ENCODE measurements at places on chromosomes 7 and 10.

- no peak overlapping the region for H3K4me3 ChIP-seq
- H3K27ac ChIP-seq = no peak overlapping the region
- no peaks in the 10 kb centered on the region for H3K27me3 ChIP-seq
- peak; percentile 25 for DNase-seq
Measured at GRCh38 chr7:106346678-106347217, 62.0 kb upstream of the NAMPT start.

- no peak overlapping the region for H3K4me3 ChIP-seq
- H3K36me3 ChIP-seq = no peaks in the 10 kb centered on the region
- no peak for DNase-seq
- H3K27me3 ChIP-seq = no peaks in the 10 kb centered on the region
Measured at GRCh38 chr7:48497521-48497920, 326.3 kb downstream of the ABCA13 start.

- no peak overlapping the region for H3K27ac ChIP-seq
Measured at GRCh38 chr10:102485093-102485784, 17.3 kb downstream of the ACTR1A start.

GRCh38 chr7:155794196-155794595 lies 18.1 kb downstream of the SHH start:
- no peaks in the 10 kb centered on the region for H3K36me3 ChIP-seq
- no peak overlapping the region for H3K4me3 ChIP-seq
- no peak overlapping the region for H3K27ac ChIP-seq
- peaks cover 7% of the 10 kb centered on the region for H3K4me1 ChIP-seq
- peaks cover 18% of the 10 kb centered on the region for H3K27me3 ChIP-seq

- no peak for DNase-seq
- H3K36me3 ChIP-seq = no peaks in the 10 kb centered on the region
- no peaks in the 10 kb centered on the region for H3K27me3 ChIP-seq
- H3K4me3 ChIP-seq = no peak overlapping the region
- no peak overlapping the region for H3K27ac ChIP-seq
Measured at GRCh38 chr7:79340212-79340611, 113.3 kb downstream of the MAGI2 start.

DNA sequence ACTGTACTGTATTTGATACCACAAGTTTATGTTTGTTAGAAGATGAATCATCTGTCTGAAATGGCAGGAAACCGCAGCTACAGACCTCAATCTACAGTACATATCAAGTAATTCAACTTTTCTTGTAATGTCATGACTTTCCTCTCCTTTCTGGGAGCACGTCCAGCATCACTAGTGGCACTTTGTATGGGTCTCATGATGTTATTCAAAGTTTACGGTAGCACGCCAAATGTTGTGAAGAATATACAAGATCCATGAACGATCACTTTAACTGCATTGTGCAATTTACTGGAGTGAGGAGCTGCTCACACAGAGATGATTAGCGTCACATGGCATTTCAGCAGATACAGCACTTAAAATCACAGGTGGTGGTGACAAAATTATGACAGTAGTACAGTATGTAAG lies 257.8 kb upstream of the GNAI1 start:
- H3K4me3 ChIP-seq = no peak overlapping the region
- H3K27me3 ChIP-seq = no peaks in the 10 kb centered on the region
- no peaks in the 10 kb centered on the region for H3K4me1 ChIP-seq
- no peak for DNase-seq
- no peaks in the 10 kb centered on the region for H3K36me3 ChIP-seq

DNA sequence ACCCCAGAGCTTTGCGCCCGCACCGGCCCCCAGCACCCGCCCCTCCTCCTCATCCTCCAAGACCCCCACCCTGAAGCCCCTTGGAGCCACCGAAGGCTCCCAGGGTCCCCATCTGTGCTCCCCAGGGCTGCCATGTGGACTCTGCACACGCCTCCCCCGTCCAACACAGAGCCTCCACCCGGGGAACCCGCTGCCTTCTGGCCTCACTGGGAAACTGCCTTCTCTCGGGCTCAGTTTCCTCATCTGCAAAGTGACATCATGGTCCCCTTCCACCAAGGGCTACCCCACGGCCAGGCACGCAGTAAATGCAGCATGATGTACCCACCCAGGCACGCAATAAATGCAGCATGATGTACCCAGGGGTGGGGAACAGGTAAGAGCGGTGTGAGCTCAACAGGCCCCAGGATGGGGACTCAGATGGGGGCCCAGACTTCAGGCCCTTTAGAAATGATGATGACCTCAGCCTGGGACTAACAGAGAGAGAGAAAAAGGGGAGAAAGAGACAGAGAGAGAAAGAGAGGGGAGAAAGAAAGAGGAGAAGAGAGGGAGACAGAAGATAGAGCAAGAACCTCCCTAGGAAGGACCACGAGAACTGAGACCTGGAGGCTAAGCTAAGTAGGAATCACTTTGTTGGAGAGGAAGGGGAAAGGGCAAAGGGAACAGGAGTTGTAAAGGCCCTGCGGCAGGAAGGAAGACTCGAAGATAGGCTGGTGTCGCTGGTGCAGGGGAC lies 2.5 kb upstream of the MICALL2 start:
- no peaks in the 10 kb centered on the region for H3K36me3 ChIP-seq
- H3K4me3 ChIP-seq = no peak overlapping the region
- DNase-seq = no peak
- no peak overlapping the region for H3K27ac ChIP-seq

GRCh38 chr10:101835362-101835761 lies 8.2 kb downstream of the KCNIP2 start:
- no peak overlapping the region for H3K27ac ChIP-seq
- H3K27me3 ChIP-seq = no peaks in the 10 kb centered on the region
- no peak for DNase-seq
- H3K4me3 ChIP-seq = no peak overlapping the region

GRCh38 chr10:124993345-124993708 lies 51.4 kb downstream of the ZRANB1 start:
- no peaks in the 10 kb centered on the region for H3K27me3 ChIP-seq
- no peak for DNase-seq
- H3K4me1 ChIP-seq = no peaks in the 10 kb centered on the region
- peaks cover 5% of the 10 kb centered on the region for H3K36me3 ChIP-seq
- no peak overlapping the region for H3K4me3 ChIP-seq
- H3K27ac ChIP-seq = no peak overlapping the region

- no peaks in the 10 kb centered on the region for H3K27me3 ChIP-seq
- no peaks in the 10 kb centered on the region for H3K36me3 ChIP-seq
- no peak for DNase-seq
Measured at GRCh38 chr7:139860090-139860775, 31.2 kb downstream of the TBXAS1 start.

- peak; percentile 53 for DNase-seq
- H3K4me3 ChIP-seq = no peak overlapping the region
- no peak overlapping the region for H3K27ac ChIP-seq
- H3K27me3 ChIP-seq = no peaks in the 10 kb centered on the region
- H3K4me1 ChIP-seq = no peaks in the 10 kb centered on the region
Measured at GRCh38 chr7:155009570-155010157, 6.7 kb upstream of the PAXIP1 start.

GRCh38 chr7:14602851-14603250 lies 299.7 kb downstream of the DGKB start:
- no peaks in the 10 kb centered on the region for H3K4me1 ChIP-seq
- H3K36me3 ChIP-seq = no peaks in the 10 kb centered on the region
- H3K27ac ChIP-seq = no peak overlapping the region
- H3K27me3 ChIP-seq = no peaks in the 10 kb centered on the region
- no peak for DNase-seq

- H3K4me1 ChIP-seq = no peaks in the 10 kb centered on the region
- no peak overlapping the region for H3K4me3 ChIP-seq
- H3K27ac ChIP-seq = no peak overlapping the region
- DNase-seq = no peak
- no peaks in the 10 kb centered on the region for H3K27me3 ChIP-seq
Measured at GRCh38 chr10:118712930-118713634, 41.7 kb downstream of the CACUL1 start.
